ENCODE measurements at places on chromosomes 1 and 21. TPM values are rescaled to one million over a fixed set of nuclear protein-coding genes. Genes with fewer than 3 reads are reported as not detected.
A peak's percentile ranks its signal among the peaks of the same experiment; 100 is the strongest.

Gene TSPAN2
- polyA plus RNA-seq = 0.09 TPM

Gene TPM3
- 301 TPM for polyA plus RNA-seq

Gene E2F2
- 1.6 TPM for polyA plus RNA-seq

Gene LCE2C
- polyA plus RNA-seq = not detected

DNA sequence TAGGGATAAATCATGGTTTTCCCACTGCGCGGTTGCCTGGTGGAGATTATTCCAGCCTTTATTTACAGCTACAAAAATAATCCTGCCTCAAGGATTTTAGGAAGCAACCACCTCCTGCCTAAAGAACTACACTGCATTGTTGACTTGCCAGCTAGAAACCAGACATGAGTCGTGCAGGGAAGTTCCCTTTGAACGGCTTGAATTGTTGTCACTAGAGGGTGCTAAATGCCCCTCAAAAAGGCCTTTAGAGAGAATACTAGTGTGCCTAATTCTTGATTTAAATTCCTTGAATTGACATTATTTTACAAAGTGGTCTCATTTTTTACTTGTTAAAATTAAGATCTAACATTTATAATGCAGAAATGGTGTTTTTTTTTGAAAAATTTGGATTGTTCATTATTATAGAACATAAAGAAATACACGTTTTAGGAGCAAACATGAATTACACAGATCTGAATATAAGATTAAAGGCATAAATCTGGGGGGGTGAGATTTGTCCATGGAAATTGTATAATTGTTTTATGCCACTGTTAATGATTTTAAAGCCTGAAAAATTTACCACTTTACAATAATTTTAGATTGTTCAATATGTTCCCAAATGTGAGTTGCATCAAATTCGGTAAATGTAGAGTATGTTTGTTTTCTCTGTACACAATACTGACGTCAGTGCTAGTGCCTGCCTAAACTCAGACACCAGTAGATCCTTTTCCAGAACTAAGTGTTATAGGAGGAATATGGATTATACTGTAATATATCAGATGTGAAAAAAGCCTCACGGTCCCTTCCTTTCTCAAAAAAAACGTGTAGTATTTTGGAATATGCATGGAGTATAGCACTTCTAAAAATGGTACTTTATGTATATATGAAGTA, 7.6 kb upstream of the ERG start:
- DNase-seq = peak; percentile 15

- no peak for DNase-seq
Measured at GRCh38 chr1:236502579-236502971, 21.2 kb upstream of the LGALS8 start.

All from B cell (primary cell).